ENCODE measurements at places on chromosomes 6 and 20.

DNA sequence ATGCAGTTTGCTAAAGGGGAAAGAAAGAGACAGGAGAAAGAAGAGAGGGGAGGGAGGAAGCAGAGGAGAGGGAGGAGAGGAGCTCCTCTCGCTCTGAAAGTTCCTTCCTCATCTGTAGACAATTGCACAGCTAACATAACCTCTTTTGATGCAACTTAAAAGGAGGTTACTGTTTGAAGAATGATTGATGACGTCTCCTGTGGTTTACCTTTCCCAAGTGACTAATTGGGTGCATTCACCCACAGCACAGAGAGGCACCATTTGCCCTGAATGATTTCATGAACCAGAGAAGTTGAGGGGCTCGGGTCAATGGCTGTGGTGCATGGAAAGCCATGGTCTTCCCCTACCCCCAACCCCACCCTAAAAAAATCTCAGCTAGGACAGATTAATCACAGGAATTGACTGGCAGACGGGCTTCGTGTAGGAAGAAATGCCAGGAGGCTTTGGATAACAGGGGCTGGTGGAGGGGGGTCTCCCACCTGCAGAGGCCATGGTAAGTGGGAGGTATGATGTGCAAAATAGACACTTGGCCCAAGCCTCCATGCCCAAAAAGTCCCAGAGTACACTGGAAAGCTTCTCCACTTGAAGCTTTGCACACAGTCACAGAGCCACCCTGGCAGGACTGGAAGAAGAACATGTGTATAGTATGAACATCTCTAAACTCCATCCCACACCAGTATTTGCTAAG lies 213.7 kb downstream of the ANKRD60 start:
- no peak for DNase-seq

GRCh38 chr6:43706788-43707187 lies 19.2 kb upstream of the MRPS18A start:
- no peak for DNase-seq

DNA sequence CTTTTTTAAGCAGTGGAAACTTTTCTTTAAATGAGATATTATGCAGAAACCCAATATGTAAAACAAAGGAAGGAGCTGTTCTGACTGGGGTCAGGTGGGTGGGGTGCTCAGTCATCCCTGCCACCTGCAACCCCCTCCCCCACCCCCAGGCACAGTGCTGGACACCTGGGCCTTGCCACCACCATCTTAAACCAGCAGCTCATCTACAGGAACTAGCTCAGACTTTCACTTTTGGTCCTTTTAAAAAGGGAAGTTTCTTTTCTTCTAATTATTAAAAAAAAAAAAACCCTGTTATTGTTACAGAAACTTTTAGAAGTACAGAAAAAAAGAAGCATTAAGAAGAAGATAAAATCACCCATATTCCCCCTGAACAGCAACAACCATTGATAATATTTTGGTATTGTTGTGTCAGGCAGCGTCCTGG lies 37.1 kb downstream of the PPP1R16B start:
- DNase-seq, result peak; percentile 40

GRCh38 chr6:146546443-146547043 lies 2.9 kb downstream of the RAB32 start:
- DNase-seq, result peak; percentile 9

GRCh38 chr20:57831326-57831992 lies 121.6 kb upstream of the PMEPA1 start:
- DNase-seq, result no peak

- no peak for DNase-seq
These were observed 46.0 kb downstream of the AFDN start for GRCh38 chr6:167872538-167873210.

DNA sequence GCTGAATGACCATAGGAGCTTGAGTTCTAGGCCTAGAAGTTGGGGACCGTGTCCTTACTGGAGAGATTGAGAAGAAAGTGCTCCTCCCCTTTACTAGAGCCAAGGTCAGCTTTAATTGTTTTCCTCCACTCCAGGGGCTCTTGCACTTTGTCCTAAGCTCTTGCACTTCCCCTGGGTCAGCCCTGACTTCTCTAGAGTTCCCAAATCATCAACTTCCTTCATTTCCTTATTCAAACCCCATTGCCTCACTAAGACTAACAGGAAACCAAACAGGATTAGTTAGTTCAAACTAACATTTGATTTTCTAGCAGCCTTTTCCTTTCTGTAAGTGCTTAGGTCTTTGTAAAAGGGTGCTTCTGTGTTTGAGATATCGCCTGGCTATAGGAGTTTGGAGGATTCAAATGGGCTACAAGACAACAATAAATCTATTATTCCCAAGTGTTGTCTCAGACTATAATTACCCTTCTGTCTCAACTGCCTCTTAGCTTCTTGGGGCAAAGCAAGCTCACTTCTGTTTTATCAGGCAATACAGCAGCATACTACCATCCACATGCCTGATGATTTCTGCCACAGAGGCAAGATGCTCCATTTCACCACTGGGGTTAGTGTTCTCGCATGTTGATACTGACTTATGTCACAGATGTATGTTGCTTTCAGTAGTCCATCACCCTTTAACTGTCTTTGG lies 12.8 kb upstream of the DTNBP1 start:
- DNase-seq, result no peak

GRCh38 chr20:44690781-44691423 lies 24.3 kb upstream of the CCN5 start:
- no peak for DNase-seq

GRCh38 chr20:60447703-60448102 lies 489.5 kb downstream of the CDH26 start:
- no peak for DNase-seq

DNA sequence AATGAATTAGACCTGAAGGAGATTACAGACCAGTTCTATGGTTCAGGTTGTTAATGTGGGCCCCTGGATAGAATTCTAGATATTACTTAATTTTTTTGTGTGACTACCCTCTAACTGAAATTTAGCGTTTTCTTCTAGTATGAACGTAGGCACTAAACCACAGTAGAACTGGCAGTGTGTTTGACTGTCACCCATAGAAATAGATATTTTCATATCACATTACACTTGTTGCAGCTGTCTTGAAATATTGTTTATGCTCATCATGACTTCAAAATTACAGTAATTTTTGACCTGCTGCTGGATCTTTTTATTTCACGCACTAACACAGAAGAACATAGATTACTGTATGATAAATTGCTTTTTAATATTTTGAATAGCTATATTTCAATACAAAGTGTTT lies 31.6 kb downstream of the E2F3 start:
- DNase-seq, result no peak

DNA sequence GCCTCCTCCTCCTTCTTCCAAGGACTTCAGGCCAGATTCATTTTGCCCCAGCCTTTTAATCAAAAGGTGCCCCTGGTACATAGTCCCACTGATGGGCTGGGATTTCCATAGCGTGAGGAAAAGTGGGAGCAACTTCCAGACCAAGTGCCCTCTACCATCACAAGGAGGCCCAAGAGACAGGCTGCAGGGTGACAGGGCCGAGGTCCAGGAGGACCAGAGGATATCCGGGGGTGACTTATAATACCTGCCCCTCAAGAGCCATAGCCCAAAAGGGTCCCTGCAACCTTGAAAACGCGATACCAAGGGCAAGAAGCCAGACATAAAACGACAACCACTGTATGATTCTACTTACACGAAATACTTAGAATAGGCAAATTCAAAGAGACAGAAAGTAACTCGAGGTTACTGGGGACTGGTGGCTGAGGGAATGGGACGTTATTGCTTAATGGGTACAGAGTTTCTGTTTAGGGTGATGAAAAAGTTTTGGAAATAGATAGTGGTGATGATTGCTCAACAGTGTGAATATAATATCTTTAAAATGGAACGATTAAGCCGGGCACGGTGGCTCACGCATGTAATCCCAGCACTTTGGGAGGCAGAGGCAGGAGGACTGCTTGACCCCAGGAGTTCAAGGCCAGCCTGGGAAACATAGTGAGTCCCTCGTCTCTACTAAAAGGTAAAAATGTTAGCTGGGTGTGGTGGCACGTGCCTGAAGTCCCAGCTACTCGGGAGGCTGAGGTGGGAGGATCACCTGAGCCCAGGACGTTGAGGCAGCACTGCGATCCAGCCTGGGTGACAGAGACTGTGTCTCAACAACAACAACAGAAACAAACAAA lies 71.9 kb downstream of the NOL4L start:
- DNase-seq, result no peak

GRCh38 chr20:18634501-18634900 lies 46.6 kb downstream of the DTD1 start:
- no peak for DNase-seq

GRCh38 chr6:951399-952181 lies 258.7 kb upstream of the EXOC2 start:
- DNase-seq, result no peak

- DNase-seq, result no peak
These were observed 543.4 kb downstream of the CD83 start for GRCh38 chr6:14660806-14661579.

DNA sequence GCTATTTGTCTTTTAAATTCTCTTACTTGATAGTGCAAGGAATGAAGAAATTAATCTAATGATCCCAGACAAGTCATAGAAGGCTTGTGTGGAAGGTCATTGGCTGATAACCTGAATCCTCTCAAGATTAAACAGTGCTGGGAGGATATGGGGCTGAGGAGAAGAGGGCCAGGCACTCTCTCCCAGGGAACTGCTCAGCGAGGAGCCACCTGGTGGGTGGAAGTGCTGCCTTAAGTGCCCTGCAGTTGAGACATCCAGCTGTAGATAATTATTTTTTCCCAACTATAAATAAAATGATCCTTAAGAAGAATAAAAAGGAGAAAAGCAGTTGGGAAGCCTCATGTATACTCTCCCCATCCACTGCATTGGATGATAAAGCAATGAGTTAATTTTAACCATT lies 47.9 kb downstream of the BTBD3 start:
- DNase-seq, result no peak

DNA sequence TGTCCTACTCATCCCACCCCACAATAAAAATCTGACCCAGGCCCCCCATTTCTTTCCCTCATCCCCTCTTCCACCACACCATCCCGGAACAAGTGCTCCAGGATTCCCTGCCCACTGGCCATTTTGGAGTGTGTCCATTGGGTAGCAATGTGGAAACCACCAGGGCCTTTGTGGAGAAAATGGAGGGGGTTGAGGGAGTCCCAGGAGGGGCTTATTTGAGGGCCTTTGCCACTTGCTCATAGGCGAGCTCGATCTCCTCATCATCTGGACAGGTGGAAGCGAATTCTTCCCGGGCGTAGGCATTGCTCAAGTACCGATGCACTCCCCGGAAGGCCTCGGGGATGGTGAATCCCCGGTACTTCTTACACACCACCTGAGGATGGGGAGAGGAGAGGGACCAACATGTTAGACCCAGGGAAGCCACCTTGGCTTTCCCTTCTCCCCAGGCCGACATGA lies 1.6 kb upstream of the DDAH2 start:
- no peak for DNase-seq

- DNase-seq, result no peak
These were observed 672 bp downstream of the PREX1 start for GRCh38 chr20:48826883-48827771.

- DNase-seq, result peak; percentile 88
These were observed 35.3 kb downstream of the EFCAB8 start for GRCh38 chr20:32894026-32894483.

GRCh38 chr6:105487040-105487790 lies 84.3 kb upstream of the PREP start:
- DNase-seq, result no peak

- no peak for DNase-seq
These were observed 60.1 kb downstream of the FBXO5 start for GRCh38 chr6:152922706-152923105.

GRCh38 chr6:16540804-16541752 lies 220.2 kb downstream of the ATXN1 start:
- DNase-seq, result no peak

- no peak for DNase-seq
These were observed 24.4 kb downstream of the PLCB1 start for GRCh38 chr20:8156235-8157079.

DNA sequence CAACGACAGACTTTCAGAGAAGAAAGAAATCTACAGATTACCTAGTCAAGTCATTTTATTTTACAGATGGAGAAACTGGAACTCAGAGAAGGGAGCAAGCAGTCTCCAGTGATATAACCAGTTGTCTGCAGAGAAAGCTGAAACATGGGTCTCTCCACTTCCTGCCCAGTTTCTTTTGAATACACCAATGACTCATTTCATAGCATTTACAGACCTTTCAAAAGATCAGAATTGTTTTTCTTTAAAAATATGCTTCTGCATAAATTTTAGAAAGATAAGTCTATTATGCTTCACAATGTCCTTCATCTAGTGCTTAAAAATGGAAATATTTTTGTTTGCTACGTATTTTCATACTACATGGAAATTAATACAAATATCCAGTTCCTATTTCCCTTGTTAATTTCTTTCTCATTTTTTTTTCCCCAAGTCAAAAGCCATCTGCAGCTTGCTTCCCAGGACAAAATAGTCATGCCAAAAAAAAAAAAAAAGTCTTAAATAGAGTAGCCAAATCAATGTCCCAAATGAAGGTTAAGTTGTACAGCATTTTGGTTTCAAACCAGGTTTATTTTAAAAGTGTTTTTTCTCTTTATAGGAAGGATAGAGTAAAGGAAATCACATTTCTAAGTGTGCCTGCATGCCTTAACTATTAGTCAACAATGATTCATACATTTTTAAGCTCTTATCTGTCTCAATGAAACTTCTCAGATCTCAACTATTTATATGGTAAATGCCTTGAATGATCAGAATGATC lies 36.9 kb downstream of the ARHGAP18 start:
- no peak for DNase-seq

DNA sequence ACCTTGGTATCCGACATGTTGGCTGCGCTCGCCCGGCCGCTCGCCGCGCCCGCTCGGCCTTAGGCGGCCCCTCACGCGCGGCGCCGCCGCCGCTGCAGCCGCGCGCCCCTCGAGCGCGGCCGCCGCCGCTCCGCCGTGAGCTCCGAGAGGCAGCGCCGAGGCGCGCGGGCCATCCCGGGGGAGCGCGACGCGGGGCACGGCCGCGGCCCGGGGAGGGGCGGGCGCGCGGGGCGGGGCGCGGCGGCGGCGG lies at the start of gene KIF13A:
Gene KIF13A (minus strand): TSS at position 189 of the 250 bp plus-strand sequence. CDS start 172 bp downstream, at position 17.
- DNase-seq, result no peak

DNA sequence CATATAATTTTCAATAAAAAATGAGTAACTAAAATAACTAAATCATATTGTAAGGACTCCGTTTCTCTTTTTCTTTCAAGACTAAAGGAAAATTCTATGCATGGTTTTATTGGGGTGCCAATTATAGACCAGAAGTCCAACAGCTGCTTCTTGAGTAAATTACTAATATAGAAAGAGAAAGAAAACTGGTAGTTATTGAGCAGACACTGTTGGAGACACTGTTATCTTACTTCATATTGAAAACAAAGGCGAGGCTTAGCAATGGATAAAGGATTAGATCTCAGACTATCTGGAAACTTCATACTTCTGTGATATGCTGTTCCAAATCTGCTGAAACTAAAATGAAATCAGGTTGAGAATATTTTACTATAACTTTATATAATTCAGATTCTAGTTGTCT lies 169.6 kb upstream of the EYS start:
- no peak for DNase-seq

DNA sequence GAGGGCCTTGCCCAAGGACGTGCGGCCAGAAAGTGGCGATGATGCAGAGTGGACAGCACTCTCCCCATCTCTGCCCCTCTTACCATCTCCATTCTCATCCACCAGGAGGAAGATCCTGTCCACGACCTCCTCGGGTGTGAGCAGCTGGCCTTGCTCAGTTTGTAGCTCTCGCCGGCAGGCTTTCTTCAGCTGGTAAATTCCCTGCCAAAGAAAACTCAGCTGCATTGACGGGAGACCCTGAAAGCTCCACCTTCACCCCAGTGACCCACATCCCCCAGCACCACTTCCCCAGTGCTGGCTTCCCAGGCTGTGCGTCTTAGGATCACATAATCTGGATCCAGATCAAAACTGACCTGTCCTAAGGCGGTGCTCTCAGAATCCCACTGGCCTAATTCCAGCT lies 9.2 kb downstream of the GUCA1B start:
- no peak for DNase-seq
